ENCODE measurements at places on chromosomes 1 and 21.
A peak's percentile ranks its signal among the peaks of the same experiment; 100 is the strongest.

DNA sequence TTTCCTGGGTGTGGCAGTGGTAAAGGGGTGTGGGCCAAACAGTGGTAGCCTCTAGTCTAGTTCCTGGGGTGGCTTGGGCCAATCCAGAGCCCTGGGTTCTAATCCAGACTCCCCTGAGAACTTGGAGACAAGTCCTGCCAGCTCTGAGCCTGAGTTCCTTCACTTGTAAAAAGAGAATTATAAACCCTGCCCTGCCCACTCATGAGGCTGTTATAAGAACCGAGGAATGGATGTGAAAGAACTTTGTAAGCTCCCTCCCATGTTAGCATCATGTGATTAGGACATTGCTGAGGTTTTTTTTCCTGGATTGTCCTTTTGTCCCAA is 131.0 kb downstream of the RRAGC start:
- DNase-seq: no peak

GRCh38 chr1:44235808-44236207 is 22.5 kb downstream of the DMAP1 start:
- DNase-seq: no peak

- no peak for DNase-seq
These were observed 1.1 kb downstream of the CRCT1 start for GRCh38 chr1:152515434-152515783.

DNA sequence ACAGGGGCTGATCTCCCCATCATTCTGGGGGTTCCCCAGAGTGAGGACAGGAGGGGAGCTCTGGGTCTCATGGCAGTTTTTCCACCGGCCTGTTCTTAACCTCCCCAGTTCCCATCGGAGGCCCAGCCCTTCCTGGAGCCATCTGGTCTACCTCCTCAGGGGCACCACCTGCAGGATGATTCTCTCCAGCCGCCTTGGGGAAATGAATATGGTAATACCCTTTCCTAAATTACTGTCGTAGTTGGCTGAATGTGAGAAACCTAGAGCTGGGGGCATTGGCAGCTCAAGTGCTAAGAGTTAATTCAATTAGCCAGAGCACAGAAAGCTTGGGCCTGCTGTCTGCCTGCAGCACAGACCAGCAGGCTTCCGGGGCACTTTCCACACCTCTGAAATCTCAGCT is 64.9 kb downstream of the TAS1R2 start:
- no peak for DNase-seq

DNA sequence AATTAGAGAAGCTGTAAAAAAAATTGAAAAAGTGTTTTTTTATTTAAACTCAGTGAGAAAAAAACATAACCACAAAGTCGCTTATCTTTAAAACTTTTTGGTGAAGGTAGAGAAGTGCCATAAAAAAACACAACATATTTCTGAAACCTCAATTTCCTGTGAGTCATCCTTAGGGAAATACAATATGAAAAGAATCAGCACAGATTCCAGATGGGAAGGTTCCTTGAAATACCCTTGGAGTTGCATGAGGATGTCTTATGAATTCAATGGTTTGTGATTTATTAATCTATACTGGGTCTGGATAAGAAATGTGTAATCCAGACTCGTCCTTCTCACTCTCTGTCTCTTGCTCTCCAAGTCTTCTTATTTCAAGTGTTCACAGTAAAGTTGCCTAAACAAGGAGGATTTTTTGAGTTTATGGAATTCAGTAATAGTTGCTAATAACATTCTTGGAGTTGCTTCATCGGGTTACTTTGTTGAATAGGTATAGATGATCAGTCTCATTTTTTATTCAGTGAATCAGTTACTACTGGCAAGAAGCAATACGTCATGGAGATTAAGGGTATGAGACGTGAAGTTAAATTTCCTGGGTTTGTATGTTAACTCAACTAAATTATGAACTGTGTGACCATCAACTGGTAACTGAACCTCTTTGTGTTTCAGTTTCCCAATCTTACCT is 191.4 kb downstream of the KCNK2 start:
- DNase-seq: no peak

- DNase-seq: no peak
These were observed 26.7 kb upstream of the GLIS1 start for GRCh38 chr1:53765657-53766056.

DNA sequence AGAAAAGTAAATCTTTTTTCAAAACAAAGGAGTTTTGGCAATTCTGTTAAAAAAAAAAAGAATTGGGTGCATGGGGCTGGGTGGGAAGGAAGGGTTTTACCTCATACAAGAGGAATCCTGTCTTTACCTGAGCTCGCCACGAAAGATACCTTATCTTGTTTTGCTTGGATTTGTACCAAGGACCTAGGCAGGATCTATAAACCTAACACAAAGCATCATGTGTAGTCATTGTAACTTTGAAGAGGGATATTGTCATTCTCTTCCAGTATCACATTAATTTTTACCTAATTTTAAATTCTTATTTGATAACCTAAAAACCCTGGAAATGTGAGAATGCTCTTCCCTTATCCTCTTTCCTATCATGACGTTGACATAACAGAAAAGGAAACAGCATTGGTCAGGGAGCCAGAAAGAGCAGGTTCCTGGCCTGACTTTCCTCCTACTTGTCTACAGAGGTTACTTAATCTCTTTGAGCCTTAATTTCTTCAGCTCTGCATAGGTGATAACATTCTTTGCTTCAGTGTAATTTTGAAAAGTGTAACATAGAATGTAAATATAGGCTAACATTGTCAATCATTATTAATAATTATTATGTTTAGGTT is 4.0 kb upstream of the LAMC1 start:
- DNase-seq: no peak

GRCh38 chr1:237249120-237249519 is 207.1 kb downstream of the RYR2 start:
- DNase-seq: no peak

DNA sequence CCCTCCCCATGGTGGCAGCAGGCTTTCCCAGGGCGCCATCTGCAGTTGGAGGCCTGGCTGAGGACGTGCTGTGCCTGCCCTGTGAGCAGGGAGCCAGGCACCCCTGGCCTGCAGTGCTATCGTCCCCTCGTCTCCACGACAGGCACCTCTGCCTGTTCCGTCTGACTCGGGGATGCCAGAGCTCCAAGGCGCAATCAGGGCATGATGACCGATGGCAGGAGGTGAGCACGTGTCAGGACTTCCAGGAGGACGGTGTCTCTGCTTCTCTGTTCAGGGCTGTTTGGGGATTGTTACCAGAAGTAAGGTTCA is 125.2 kb downstream of the PCBP3 start:
- DNase-seq: no peak

DNA sequence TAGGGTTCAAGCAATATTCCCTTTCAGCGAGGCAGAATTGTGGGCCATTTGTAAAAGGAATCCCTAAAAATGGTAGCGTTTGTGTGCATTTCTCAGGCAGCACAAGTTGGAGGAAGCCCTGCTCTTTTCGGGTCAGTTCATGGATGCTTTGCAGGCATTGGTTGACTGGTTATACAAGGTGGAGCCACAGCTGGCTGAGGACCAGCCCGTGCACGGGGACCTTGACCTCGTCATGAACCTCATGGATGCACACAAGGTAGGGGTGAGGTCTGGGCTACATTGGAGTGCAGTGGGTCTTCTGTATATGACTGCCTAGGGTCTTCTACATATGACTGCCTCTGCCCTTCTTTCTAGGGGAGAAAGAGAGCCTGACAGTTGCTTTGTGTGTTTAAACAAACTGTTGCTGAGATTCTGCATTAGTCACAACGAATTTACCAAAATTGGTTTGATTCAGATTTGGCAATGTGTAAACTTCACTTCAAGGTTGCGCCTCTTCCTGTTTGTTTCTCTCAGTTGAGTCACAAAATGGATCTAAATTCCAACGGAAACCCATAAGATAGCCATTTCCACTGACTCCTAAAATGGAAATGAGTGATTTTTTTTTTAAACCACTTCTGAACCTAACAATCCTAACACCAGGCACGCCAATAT is 40.4 kb upstream of the BMP8A start:
- DNase-seq: no peak

DNA sequence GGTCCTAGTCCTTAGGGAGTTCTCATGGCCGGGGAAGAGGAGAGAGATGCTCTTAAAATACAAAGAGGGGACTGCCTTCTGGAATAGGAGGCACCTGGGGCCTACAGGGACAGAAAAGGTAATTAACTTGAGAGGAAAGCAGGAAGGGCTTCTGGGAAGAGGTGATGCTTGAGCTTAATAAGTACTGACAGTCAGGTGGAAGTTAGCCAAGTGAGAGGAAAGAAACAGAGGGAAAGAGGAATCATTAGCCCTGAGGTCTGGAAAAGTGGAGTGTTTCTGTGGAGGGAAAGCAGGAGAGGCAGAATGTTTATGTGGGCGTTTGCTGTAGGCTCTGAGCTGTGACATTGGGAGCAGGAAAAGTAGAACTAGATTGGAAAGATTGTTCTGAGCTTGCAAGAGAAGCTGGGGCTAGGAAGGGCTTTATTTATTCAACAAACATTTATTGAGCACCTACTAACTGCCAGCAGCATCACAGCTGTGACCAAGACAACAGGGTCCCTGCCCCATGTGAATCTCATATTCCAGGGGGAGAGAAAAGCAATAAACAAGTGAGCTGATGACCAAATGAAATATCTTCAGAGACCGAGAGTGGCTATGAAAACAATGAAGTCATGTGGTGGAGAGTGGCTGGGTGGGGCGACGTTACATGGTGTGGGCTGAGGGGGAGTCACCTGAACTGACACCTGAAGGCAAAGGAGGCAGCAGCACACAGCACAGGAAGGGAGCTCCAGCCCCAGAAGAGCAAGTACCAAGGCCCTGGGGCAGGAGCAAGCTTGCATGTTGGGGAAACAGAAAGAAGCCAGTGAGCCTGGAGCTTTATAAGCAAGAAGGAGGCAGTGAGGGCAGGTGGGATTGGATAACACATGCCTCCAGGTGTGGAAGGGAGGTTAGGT is 4.4 kb upstream of the FNDC5 start:
- no peak for DNase-seq

- DNase-seq: no peak
These were observed 136.5 kb downstream of the ZZZ3 start for GRCh38 chr1:77545970-77546369.

DNA sequence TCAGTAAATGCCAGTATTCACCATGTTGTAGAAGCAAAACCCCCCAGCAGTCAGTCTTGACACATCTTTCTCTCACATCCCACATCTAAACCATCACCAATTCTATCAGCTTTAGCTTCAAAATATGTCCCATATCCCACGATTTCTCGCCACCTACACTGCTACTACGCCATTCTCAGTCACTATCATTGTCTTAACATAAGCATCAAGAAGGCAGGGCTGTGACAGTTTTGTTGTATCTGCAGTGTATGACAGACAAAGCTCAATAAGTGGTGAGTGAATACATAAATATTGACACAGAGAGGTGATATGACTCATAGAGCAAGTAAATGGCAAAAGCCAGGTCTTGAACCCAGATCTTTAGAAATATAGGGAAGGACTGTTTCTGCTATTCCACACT is 59.9 kb downstream of the JAK1 start:
- DNase-seq: no peak

GRCh38 chr1:197637406-197637805 is 137.9 kb downstream of the DENND1B start:
- DNase-seq: no peak

GRCh38 chr1:108590441-108590840 is 30.5 kb downstream of the EEIG2 start:
- DNase-seq: no peak

DNA sequence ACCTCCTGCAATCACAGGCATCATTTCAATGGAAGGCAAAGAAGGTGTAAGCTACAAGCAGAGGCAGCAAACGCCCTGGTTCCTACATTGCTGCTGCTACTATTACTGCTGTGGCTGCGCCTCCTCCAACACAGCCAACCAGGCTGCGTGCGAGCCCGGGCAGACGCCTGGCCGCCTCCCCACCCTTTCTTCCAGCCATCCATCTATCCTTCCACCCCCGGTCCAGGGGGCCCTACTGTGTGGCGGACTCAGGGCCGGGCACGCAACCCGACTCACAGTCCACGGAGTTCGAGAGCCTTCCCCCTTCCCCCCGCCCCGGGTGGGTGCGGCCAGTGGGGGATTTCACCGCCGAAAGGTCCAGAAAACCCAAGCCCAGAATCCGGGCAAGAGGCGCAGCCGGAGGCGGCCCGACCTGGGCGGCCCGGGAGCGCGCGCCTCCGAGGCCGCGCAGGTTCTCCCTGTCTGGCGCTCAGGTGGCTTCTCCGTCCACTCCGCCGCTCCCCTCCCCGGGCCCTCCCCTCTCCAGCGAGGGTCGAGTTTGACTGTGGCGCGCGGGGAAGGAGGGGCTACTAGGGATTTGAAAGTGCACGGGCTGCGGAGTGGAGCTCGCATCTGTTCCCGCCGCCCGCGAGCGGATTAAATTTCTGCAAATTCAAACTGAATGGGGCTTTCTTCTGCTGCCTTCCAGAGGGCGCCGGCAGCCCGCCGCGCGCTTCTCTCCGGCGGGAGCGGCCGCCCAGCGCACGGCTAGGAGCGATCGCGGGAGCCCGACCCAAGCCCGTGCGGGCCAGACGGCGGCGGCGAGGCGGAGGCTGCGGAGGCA is at the start of gene HUNK:
Gene HUNK, plus strand, starts transcription at position 569 of the 823 bp plus-strand sequence. CDS start 655 bp downstream, outside the sequence.
- no peak for DNase-seq

- DNase-seq: no peak
These were observed 121.1 kb downstream of the RUNX1 start for GRCh38 chr21:34927992-34928391.

DNA sequence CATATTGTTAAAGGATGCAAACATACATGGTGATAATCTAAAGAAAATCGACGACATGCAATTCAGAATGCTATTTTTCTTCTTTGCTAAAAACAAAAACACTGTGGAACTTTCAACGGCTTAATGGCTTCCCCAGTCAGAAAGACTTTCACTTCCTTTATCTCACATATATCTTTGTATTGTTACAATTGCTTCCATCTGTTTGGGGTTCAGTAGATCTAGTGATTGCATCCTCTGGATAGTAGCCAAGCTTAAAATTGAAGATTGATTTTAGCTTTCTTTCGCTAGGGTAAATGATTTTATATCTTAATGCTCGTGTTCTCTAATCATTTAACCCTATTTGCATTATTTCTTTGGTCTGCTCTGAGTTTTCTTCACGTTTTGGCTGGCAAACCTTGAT is 31.8 kb upstream of the ADAMTS1 start:
- DNase-seq: no peak

DNA sequence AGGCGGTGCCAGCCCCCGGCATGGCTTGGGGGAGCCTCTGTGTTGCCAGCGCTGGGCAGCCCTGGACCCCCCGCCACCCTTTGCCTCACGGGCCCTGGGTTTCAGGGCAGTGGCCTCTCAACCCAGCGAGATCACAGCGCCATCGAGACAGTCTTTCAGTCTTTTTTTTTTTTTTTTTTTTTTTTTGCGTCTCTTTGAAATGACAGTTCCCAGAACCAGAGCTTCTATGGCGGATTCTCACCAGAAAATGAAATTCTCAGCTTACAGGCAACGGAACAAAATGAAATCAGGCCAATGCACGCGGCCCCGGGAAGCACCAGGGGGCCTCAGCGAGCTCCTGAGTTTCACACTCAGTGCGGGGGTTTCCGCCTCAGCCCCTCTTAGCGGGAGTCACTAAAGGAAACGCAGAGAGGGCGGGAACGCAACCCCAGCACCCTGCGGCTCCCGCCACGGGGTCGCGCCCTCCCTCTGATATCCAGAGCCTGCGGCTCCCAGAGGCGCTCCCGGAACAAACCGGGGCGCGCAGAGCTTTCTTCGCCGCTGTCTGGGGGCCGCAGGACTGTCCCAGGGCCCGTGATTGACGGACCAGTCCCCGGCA is 8.0 kb upstream of the COL6A1 start:
- DNase-seq: peak; percentile 73

GRCh38 chr1:53966794-53967193 is 20.6 kb downstream of the LRRC42 start:
- no peak for DNase-seq
